ENCODE measurements at places on chromosomes 7 and 10.

DNA sequence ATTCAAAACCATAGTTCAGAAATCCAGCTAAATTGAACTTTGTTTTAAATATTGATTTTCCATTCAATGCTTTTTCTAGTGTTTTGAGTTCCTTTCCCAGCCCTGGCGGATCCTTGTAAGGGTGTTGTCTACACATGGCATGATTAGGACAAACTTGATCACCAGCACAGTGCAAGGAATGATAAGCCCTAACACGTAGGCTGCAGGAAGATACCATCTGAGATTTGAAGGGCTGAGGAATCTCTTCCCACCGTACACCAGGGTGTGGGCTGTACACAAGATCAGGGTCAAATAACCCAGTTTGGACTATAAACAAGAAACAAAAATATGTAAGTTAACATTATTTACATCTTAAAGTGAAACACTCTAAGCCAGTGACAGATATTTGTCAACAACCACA is 27.4 kb downstream of the STEAP4 start:
- DNase-seq, result no peak

DNA sequence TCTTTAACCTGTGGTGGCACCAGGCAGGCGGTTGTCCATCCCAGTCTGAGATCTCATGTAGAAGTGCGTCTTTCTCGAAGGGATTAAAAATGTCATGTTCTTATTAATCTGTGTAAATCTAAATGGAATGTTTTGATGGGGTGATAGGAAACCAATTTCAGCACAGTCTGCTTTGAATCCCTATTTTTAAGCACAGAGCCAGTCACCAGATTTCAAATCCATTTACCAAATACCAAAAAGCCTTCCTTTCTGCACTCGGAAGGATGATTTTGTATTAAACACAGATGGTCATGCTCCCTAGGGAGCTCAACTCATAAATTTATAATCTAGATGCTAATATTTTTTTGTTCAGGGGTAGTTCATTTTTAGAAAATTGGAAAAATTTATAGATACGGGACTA is 160.6 kb upstream of the AOAH start:
- DNase-seq, result no peak

GRCh38 chr10:26528715-26529393 is 90.7 kb downstream of the APBB1IP start:
- no peak for DNase-seq

DNA sequence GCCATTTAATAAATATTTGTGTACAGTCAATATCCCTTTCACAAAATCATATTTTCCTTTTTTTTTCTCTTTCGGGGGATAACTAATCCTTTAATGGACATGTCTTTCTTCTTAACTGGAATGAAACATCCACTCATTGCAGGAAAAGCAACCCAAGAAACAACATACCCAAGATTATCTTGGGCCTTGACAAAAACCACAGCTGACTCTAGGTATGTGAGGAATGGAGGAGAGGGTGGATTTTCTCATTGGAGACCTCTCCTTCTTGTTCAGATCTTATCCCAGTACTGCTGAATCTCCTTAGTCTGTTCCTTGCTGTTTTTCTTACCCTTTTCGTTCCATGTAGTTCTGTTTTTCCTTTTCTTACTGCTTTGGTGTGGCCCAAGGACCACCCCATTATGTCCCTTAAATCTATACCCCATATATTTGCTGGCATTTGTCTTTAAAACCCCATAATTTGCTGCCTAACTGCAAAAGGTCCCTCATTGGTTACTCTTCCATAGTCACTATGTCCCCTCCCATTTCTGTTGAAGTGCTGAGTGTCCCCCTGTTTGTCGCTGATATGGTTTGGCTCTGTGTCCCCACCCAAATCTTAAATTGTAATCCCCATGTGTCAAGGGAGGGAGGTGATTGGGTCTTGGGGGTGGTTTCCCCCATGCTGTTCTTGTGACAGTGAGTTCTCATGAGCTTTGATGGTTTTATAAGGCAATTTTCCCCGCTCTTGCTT is 6.8 kb upstream of the CDK6 start:
- no peak for DNase-seq

GRCh38 chr7:123916240-123916724 is 8.8 kb upstream of the SPAM1 start:
- DNase-seq, result no peak

GRCh38 chr7:1950452-1951158 is 280.5 kb downstream of the ELFN1 start:
- no peak for DNase-seq

DNA sequence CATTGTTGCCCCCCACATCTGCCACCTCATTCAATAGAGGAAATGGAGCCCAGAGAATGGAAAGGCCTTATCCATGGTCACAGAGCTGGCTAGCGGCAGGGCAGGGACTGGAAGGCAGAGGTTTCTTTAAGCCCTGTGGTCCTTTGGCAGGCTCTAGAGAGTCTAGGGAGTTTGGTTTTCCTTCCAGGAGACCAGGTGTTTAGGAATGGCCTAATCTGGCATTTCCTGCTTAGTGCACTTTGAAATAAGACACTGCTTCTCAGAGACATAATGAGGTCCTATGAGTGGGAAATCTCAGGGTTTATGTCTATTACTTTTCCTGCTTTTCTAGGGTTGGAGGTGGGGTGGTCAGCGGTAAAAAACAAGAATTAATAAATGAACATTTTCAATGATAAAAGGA is 6.1 kb downstream of the MARVELD1 start:
- no peak for DNase-seq

DNA sequence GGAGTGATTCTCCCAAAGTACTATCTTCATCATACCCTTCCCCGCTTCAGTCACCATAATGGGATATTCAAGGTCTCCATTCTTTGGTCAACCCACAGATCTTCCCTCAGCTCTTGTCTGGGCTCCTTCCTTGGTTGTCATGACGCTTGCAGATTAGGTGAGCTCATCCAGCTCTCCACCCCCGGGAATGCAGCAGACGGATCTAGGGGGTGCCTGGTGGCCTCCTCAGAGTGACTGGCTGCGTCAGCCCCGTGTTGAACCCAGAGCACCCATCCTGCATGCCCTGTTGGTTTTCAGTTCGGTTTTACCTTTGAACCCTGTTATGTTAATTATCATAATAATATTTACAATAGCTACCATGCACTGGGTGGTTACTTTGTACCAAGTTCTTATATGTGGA is 6.4 kb downstream of the NEURL1 start:
- DNase-seq, result no peak

GRCh38 chr7:84204655-84205054 is 10.1 kb upstream of the SEMA3A start:
- no peak for DNase-seq

GRCh38 chr7:74230446-74231231 is 20.8 kb downstream of the LAT2 start:
- no peak for DNase-seq
